ENCODE measurements at places on chromosomes 5 and 9.
A peak's percentile ranks its signal among the peaks of the same experiment; 100 is the strongest.

DNA sequence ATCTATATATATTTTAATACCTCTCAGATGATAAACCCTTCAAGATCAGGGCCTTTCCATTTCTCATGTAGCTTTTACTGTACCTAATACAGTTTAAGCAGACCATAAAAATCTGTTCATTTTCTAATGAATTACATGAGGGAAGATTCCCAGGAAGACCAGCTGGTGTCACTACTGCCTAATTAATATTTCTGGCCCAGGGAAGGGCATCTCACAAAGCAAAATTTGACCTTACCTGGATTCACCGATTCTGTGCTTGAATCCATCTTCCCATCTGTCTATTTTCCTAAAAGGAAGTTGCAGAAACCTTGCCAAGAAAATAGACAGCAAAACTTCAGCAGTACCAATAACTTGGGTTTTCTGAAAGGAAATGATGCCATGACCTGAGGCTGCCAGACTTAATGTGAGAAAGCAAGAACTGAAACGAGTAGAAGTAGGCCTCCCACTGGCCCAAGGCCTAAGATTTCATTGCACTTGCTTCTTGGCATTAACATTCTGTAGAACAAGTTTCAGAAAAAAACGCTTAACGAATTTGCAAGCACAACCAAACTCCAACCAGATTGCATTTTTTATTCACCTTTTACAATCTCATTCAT is 83.0 kb upstream of the GLIS3 start:
- no peaks in the 10 kb centered on the region for H3K27me3 ChIP-seq
- no peak overlapping the region for H3K27ac ChIP-seq
- DNase-seq = no peak

GRCh38 chr5:151026679-151027078 is 6.3 kb downstream of the GPX3 start:
- peak; percentile 82 for DNase-seq
- H3K36me3 ChIP-seq = peaks cover 8% of the 10 kb centered on the region
- H3K4me3 ChIP-seq = no peak overlapping the region
- H3K4me1 ChIP-seq = peaks cover 38% of the 10 kb centered on the region

DNA sequence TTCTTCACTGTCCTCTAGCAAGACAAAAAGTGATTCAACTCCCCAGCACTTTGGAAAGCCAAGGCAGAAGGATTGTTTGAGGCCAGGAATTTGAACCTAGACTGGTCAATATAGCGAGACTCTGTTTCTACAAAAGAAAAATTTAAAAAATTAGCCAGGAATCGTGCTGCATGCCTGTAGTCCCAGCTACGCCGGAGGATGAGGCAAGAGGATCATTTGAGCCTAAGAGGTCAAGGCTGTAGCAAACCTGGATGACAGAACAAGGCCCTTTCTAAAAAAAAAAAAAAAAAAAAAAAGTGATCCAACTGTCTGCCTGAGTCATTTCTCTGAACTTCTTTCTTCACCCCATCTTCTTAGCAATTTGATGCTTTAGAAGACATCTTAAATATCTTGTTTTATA is 12.4 kb downstream of the ITGA2 start:
- H3K27me3 ChIP-seq = no peaks in the 10 kb centered on the region
- no peak overlapping the region for H3K4me3 ChIP-seq
- H3K36me3 ChIP-seq = no peaks in the 10 kb centered on the region
- no peaks in the 10 kb centered on the region for H3K4me1 ChIP-seq
- DNase-seq = no peak

- no peak overlapping the region for H3K4me3 ChIP-seq
- no peaks in the 10 kb centered on the region for H3K27me3 ChIP-seq
- no peaks in the 10 kb centered on the region for H3K4me1 ChIP-seq
- H3K27ac ChIP-seq = no peak overlapping the region
- no peak for DNase-seq
Observed at GRCh38 chr5:150253416-150254208, 36.0 kb downstream of the CAMK2A start.

DNA sequence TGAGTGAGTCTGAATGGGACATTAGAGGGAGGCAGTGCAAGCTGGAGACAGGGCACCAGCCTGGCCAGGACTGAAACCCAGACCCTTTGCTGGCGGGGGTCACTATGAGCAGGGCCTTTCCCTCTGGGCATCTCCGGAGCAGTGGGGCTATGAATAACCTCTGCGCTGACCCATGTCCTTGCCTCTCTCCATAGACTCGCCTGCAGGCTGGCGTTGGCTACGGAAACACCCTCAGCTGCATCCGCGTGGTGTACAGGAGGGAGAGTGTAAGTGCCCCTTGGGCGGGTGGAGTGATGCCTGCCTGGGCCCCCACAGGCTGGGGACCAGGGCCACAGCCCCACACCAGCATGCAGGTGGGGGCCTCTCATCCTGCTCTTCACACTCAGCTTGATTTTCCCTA is 15.8 kb downstream of the SLC25A48 start:
- no peaks in the 10 kb centered on the region for H3K4me1 ChIP-seq
